Endothelial cell of coronary artery (primary cell): ENCODE measurements at places on chromosomes 12 and 14. TPM values are rescaled to one million over a fixed set of nuclear protein-coding genes. Genes with fewer than 3 reads are reported as not detected.

Gene NRL
- total RNA-seq, result 0.19 and 0.45 TPM in 2 replicates

Gene USP44
- 0.63 and 0.85 TPM in 2 replicates for total RNA-seq

Gene SLC35E3
- total RNA-seq, result 3.2 and 4.9 TPM in 2 replicates

Gene SLC6A12
- not detected in 2 replicates for total RNA-seq

Gene ABCD2
- not detected in 2 replicates for total RNA-seq

Gene GARIN6
- not detected in 2 replicates for total RNA-seq

Gene TESPA1
- total RNA-seq, result not detected in 2 replicates

Gene AMDHD1
- total RNA-seq, result 0.09 TPM in 1 of 2 replicates, not detected in the other

Gene HRK
- total RNA-seq, result under 0.01 TPM in 1 of 2 replicates, not detected in the other

Gene NDUFA9
- 49.6 and 67.9 TPM in 2 replicates for total RNA-seq

Gene CLEC12A
- not detected in 2 replicates for total RNA-seq

Gene TAS2R14
- total RNA-seq, result 1.6 and 2.7 TPM in 2 replicates

Gene DTX1
- total RNA-seq, result under 0.01 TPM in 1 of 2 replicates, not detected in the other

Gene TBX3
- 0.63 and 3.2 TPM in 2 replicates for total RNA-seq

Gene BCL11B
- total RNA-seq, result 0.09 and 0.18 TPM in 2 replicates

Gene RFX4
- not detected in 2 replicates for total RNA-seq

Gene MDGA2
- total RNA-seq, result not detected in 2 replicates

Gene RERG
- total RNA-seq, result 0.94 TPM in 1 of 2 replicates, not detected in the other

Gene RIN3
- total RNA-seq, result 3.9 and 4.9 TPM in 2 replicates

Gene FKBP3
- total RNA-seq, result 26.0 and 31.9 TPM in 2 replicates

Gene SMIM41
- total RNA-seq, result under 0.01 TPM in 1 of 2 replicates, not detected in the other

Gene PROX2
- total RNA-seq, result not detected in 2 replicates

Gene RNASE13
- not detected in 2 replicates for total RNA-seq

Gene WNT5B
- total RNA-seq, result 0.27 and 8.4 TPM in 2 replicates

Gene MYF5
- total RNA-seq, result not detected in 2 replicates

Gene RGS6
- total RNA-seq, result not detected in 2 replicates

Gene FAM186B
- 0.09 TPM in 2 replicates for total RNA-seq

Gene SCNN1A
- total RNA-seq, result 0.09 TPM in 1 of 2 replicates, not detected in the other

Gene TSPAN11
- total RNA-seq, result 0.09 and 1.5 TPM in 2 replicates

Gene FGF23
- not detected in 2 replicates for total RNA-seq

Gene PTPRO
- total RNA-seq, result 0.09 TPM in 1 of 2 replicates, not detected in the other

Gene PRB2
- not detected in 2 replicates for total RNA-seq

Gene KRT82
- not detected in 2 replicates for total RNA-seq

Gene PPP1R3E
- 1.3 and 1.9 TPM in 2 replicates for total RNA-seq

Gene KRT73
- not detected in 2 replicates for total RNA-seq

Gene GPR84
- under 0.01 TPM in 1 of 2 replicates, not detected in the other for total RNA-seq

Gene PMCH
- 0.09 and 0.72 TPM in 2 replicates for total RNA-seq

Gene LRRC43
- 0.72 and 0.85 TPM in 2 replicates for total RNA-seq

Gene LGMN
- 55.9 and 91.0 TPM in 2 replicates for total RNA-seq

Gene MYO1H
- not detected in 2 replicates for total RNA-seq

Gene GPR137C
- 0.45 and 0.94 TPM in 2 replicates for total RNA-seq

Gene SIX4
- total RNA-seq, result 2.2 and 2.4 TPM in 2 replicates

Gene ERP27
- total RNA-seq, result 0.09 and 0.27 TPM in 2 replicates

Gene GYS2
- not detected in 2 replicates for total RNA-seq

Gene CLEC4C
- not detected in 2 replicates for total RNA-seq

Gene SSTR1
- 0.09 and 0.94 TPM in 2 replicates for total RNA-seq

Gene GPR162
- 6.4 and 10.2 TPM in 2 replicates for total RNA-seq

Gene CISTR
- not detected in 2 replicates for total RNA-seq

Gene ACTN1
- 257 and 552 TPM in 2 replicates for total RNA-seq

Gene PTCSC3
- total RNA-seq, result not detected in 2 replicates

Gene LTBR
- total RNA-seq, result 29.0 and 39.0 TPM in 2 replicates

Gene KCNJ8
- total RNA-seq, result 0.56 TPM in 1 of 2 replicates, not detected in the other
